Spleen (tissue), 13 donors: ENCODE measurements at places on chromosomes 5 and 9. TPM values are rescaled to one million over a fixed set of nuclear protein-coding genes. Genes with fewer than 3 reads are reported as not detected.

Gene SAP30L
- 28.8 TPM for total RNA-seq

Gene GDF9
- 0.37 TPM for total RNA-seq

Gene SPATA31D4
- total RNA-seq: not detected

Gene LHX2
- 0.28 TPM for total RNA-seq

Gene GAPT
- total RNA-seq: 30.4 TPM
